Testis (tissue), 5 donors: ENCODE measurements at places on chromosomes 16 and 17. TPM values are rescaled to one million over a fixed set of nuclear protein-coding genes. Genes with fewer than 3 reads are reported as not detected.
A peak's percentile ranks its signal among the peaks of the same experiment; 100 is the strongest.

- DNase-seq = no peak
These were observed 619 bp upstream of the TMEM92 start for GRCh38 chr17:50273654-50274040.

DNA sequence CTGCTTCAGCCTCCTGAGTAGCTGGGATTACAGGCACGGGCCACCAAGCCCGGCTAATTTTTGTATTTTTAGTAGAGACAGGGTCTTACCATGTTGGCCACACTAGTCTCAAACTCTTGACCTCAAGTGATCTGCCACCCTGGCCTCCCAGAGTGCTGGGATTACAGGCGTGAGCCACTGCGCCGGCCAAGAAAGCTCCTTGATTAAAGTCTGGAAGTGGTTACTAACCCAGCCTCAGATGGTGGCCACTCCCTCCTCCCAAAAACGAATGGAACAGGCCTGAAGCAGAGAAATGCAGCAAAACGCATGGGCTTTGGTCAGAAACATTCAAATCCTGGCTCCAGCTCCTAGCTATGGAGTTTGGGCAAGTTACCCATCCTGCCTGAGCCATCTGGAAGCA is 11.3 kb downstream of the FKBP10 start:
- DNase-seq = no peak

DNA sequence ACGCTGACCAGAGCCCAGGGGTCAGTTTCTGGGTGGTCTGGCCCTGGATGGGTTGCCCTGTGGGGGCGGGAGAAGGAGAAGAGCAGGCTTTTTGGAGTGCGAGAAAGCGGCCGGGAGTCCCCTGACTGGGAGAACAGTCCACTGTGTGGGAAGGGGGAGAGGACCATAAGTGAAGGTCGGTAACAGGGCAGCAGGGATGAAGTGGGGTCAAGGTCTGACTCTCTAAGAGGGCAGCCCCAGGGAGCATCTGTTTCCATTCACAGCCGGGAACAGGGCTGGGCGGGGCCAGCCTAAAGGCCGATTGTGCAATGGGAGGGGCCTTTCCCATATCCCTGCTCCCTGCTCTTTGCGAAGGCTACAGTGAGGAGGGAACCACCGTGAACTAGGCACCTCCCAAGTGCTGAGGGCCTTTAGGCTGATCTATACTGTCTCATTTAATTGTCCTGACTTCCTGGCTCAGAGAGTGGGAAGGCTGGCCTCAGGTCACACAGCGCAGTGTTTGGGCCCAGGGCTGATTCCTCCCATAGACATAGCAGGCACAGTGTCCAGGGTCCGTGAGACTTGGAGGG is 10.4 kb upstream of the WFDC1 start:
- peak; percentile 85 for DNase-seq

Gene PDILT
- 10.1 TPM for total RNA-seq
